ENCODE measurements at places on chromosomes 1 and 21. TPM values are rescaled to one million over a fixed set of nuclear protein-coding genes. Genes with fewer than 3 reads are reported as not detected.

S100A6 gene
- total RNA-seq, result 30.9 TPM

CFAP45 gene
- 13.0 TPM for total RNA-seq

PTGFR gene
- 0.79 TPM for total RNA-seq

PRR9 gene
- 2.8 TPM for total RNA-seq

ANGPTL3 gene
- total RNA-seq, result not detected

FCGR2B gene
- 1.1 TPM for total RNA-seq

TINAGL1 gene
- total RNA-seq, result 16.4 TPM

RGSL1 gene
- total RNA-seq, result 12.6 TPM
